ENCODE measurements at places on chromosomes 7 and 10.

DNA sequence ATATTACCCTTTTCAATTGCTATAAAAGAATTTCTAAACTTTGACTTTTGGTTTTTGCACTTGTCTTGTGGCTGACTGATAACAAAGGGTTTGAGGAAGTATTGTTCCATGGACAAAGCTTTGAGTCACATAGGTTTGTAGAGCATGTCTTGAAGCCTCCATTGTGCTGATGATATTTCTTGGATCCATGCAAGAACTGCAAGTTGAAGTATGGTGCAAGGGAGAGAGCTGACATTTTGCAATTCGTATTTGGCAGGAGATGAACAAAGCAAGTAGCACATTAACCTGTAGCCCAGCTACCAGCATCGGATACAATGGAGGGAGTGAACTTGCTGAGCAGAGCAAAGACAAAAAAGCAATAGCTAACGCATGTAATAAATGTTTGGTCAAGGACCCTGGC is 23.4 kb downstream of the MGAM2 start:
- DNase-seq: no peak

- DNase-seq: no peak
Observed at GRCh38 chr7:124697746-124698145, 67.8 kb downstream of the GPR37 start.

DNA sequence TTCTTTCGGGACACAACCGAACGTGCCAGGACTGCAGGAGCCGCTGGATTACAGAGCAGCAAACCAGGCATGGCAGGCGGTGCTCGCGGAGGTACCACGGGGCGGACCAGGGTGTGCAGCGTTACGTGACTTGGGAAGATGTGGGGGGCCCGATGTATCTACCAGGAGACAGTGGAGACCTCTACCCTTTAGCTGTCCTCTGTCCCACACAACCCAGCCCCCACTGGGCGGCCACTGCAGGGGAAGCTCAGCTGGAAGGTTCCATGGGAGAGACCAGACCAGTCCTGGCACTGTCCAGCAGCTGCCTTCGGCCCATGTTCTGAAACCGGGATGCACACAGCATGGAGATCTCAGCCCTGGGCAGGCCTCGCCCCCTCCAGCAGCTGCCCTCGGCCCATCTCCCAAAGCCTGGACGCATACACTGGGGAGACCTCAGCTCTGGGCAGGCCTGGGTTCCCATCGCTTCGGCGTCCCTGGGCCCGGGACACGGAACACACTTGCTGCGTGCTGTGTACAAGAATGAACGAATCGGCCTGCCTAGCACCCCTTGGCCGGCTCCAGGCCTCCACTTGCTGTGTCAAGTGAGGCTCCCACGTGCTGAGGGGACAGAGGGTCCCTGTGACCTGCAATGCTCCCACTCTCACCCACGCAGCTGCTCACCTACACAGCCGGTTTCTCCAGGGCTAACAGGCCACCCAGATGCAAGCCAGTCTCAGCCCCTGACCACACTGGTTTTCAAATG is 177.4 kb downstream of the ELFN1 start:
- DNase-seq: no peak

- no peak for DNase-seq
Observed at GRCh38 chr10:131655101-131655849, 245.5 kb upstream of the PPP2R2D start.

DNA sequence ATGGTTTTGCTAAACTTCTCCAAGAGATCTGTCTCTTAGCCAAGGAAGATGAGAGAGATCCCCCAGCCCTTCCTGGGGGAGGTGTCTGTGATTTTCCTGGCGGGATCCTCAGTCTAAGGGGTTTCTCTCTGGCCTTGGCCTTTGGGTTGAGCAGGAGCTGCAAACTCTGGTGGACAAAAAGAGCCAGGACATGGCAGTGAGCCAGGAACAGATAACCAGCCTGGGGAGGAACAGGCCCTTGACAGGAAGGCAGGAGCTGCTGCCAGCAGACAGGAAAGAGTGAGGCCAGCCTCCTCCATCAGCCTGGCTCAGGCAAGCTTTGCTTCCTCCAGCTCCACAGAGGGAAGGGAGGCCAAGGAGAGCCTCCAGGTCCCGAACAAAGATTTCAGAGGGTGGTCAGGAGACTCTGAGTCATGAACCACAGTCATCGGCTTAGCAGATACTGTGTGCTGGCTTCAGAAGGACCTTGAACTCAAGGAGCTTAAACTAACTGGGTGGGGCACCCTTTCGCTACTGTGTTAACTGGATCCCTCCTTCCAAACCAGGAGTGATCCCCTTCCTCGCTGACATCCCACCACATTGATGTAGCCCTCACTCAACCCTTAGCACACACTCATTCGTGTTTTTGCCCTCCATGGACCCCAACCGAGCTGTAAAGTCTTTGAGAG is 34.7 kb downstream of the DDIT4 start:
- no peak for DNase-seq

DNA sequence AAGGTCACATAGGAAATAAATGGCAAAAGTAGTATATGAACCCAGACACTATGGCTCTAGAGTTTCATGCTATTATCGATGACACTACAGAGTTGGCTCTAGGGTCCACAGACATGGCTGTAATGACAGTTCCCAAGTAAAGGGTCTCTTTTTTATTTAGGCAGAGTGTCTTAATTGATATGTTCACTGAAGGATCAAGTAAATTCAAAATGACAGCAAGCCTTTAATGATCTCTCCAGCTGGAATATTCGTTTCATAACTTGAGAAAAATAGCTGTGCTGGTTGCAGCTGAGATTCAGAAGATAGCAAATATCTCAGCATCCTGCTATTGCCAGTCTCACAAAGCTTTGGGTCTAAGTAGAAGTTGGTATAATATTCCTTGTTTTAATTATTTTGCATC is 333.6 kb upstream of the MAGI2 start:
- DNase-seq: no peak

DNA sequence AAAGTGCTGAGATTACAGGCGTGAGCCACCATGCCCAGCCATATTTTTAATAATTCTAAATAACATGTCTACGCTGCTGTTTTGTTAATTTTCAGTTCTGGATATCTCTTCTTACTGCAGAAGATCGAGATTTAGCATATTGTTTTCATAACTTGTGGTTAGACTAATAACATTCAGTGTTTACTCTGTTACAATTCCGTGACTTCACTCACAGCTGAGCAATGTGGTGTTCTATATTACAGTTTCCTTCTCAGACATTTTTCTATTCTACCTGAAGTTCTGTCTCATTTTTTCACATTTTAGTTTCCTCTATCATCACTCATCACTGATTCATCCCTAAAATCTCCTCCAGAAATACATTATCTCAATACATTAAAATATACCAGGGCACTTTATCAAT is 10.9 kb downstream of the RNF32 start:
- DNase-seq: no peak

DNA sequence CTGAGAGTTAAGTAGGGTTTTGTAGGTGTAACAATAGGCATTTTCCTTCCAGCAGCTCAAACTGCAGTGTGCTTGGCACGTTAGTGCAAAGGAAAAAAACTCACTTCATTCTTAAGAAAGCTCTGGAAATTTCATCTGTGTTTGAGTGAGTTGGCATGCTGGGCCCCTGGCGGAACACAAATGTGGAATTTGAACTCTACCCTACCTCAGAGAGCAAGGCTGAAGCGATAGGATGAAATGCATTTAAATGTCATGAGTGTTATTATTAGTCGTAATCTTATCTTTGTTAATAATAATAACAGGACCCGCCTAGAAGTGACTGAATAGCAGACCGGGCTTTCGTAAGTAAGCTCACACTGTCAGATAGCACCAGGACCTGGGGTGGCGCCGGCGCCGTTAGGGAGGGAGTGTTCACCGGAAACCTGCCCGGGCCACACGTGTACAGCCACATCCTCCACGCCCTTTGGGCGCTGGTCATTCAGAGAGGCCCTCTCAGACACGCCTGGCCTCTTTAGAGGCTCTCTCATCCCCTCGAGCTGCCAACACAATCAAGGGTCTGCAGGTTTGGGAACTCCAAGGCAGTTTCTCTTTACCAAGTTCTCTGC is 63.5 kb downstream of the GRK5 start:
- DNase-seq: no peak

- no peak for DNase-seq
Observed at GRCh38 chr7:125467996-125468854, 538.6 kb upstream of the POT1 start.

- peak; percentile 85 for DNase-seq
Observed at GRCh38 chr7:99392659-99393354, 15.6 kb downstream of the PDAP1 start.

GRCh38 chr7:158536871-158537515 is 50.6 kb downstream of the PTPRN2 start:
- DNase-seq: no peak

DNA sequence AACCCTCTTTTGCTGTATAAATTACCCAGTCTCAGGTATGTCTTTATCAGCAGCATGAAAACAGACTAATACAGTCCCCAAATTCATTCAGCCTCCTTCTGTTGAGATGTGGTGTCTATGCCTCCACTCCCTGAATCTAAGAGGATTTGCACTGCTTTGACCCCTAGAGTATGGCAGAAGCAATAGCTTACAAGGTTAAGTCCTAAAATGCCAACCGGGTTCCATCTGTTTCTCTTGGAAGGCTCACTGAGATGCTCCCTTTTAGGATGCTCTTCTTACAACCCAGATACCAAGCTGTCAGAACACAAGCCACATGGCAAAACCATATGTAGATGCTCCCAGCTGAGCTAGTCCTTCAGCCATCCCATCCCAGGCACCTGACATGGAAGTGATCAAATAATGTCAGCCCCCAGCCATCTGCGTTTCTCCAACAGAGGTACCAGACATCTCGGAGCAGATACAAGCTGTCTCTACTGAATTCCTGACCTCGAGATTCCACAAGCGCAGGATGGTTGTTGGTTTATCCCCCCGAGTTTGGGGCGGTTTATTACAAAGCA is 20.2 kb downstream of the CALN1 start:
- no peak for DNase-seq

- no peak for DNase-seq
Observed at GRCh38 chr10:111840546-111840945, 343.0 kb downstream of the GPAM start.

- no peak for DNase-seq
Observed at GRCh38 chr10:116160271-116160670, 112.7 kb downstream of the GFRA1 start.

DNA sequence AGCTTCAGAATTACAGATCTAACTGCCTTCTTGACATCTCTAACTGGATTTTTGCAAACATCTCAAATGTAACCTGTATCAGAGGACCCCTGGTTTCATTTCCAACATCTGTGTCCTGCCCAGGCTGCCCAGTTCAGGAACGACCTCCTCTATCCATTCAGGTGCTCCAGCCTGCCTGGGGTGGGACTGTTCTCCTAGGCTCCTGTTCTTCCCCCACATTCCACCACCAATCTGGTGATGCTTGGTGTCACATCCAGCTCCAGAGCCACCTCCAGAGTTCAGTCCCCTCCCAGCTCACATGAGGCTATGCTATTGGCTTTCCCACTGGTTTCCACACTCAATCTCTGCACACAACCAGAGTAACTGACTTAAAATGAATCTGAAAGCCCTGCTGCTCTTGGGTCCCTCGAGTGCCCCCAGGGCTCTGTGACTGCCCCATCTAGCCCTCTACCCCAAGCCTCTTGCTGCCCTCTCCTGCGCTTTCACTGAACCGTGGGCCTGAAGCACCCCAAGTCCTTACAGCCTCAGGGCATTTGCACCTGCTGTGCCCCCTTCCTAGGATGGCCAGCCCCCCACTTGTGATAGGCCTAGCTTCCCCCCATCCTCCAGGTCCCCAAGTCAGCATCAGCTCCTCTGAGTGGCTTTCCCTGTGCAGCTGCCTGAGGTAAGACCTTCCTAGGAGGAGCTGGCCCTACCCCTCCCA is 46.1 kb downstream of the PPIF start:
- no peak for DNase-seq

All from D721Med (cell line).